Stimulated activated CD4-positive, alpha-beta T cell treated with anti-CD3 and anti-CD28 coated beads, Interleukin-1b, Interleukin-23, amount 100 ng/mL, for 1 hour (primary cell): ENCODE measurements at places on chromosomes 5 and 9.

DNA sequence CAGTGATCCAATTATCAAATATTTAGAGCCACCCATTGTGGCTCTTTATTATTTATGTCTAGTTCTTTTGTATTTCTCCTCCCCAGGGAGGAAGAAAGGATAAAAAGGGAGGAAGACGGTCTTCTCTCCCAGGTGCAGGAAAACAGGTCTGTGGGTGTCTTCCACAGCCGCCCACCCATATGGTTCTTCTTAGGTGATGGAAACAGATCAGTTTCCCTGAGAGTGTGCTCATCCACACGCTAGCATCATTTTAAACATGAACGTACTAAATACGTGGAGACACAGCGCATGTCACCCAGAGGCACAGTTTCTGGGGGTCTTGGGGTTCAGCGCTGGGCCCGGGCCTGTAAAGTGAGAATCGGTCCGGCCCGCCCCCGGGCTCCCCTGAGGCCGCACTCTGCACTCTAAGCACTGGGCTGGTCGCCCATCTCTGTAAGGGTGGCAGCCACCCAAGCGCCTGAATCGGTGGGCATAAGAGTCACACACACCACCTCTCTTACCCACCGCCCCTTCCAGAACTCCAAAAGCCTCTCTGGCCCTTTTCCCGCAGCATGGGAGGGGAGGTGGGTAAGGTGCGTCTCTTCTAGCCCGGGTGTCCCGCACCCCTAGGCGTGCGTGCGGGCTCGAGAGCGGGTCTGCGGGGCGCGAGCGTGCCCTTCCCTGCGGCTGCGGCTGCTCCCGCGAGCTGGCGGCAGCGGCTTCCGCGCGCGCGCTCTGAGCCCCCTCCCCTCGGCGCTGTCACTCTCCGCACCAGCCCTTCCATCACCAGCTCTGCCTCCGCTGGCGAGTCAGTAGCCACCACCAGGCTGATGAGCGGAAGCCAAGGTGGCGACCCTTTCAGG is 1.3 kb downstream of the PTCH1 start:
- no peak for DNase-seq

- DNase-seq = no peak
These were observed 173.8 kb downstream of the PCSK1 start for GRCh38 chr5:96259151-96259772.

- no peak for DNase-seq
These were observed 253.1 kb downstream of the TLR4 start for GRCh38 chr9:117957267-117957666.

GRCh38 chr5:167720676-167721260 is 570.7 kb upstream of the WWC1 start:
- DNase-seq = no peak

DNA sequence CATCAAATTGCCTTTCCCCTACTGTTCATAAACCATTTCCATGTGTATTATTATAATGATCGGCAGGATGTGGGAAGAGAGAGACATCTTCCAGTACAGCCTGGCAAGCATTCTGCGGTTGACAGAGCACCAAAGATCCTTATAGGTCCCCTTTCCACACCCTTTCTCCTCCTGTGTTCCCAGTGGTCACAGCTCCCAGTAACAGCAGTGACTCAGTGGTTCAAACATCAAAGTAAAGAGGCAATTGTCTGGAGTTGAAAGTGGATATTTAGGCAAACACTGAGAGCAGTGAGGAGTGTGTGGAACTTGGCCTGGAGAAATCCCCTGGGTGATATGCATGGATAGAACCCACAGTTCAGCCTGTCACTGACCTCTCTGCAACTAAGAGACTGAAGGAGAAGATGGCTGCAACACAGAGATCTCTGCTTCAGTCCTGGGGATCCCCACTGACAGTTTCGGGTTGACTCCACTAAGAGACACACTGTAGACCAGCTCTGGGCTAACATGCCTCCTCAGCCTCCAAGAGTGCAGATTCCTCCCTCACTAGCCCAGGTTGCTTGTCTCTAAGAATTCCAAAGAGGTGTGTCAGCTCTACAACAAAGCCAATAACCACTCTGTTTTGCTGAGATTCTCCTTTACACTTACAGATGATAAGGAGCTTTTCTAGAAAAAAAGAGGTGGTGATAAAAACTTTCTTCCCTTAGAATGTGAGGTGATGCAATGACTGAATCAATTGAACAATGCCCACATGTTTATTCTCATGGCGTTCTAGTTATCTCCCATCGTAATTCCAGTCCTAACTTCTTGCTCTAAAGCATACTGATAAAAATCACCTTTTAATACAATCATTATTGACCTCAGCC is 94.4 kb upstream of the IL6ST start:
- no peak for DNase-seq

DNA sequence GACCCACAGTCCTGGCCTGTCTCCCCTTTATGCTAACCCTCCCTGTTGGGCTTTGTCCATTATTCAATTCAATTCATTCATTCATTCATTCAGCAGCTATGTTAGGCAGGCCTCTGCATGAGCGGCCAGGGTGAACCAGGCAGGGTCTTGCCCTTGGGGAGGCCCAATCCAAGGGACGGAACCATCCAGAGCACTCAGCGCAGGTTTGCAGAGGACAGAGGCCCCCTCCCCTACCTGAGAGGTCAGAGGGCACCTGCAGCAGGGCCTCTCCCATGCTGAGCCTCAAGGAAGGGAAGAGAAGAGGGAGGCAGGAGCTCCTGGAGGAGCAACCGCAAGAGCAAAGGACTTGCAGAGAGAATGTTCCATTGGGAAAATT is 61.4 kb downstream of the C9orf50 start:
- DNase-seq = no peak

- DNase-seq = no peak
These were observed 21.1 kb upstream of the CPEB4 start for GRCh38 chr5:173866858-173867679.

DNA sequence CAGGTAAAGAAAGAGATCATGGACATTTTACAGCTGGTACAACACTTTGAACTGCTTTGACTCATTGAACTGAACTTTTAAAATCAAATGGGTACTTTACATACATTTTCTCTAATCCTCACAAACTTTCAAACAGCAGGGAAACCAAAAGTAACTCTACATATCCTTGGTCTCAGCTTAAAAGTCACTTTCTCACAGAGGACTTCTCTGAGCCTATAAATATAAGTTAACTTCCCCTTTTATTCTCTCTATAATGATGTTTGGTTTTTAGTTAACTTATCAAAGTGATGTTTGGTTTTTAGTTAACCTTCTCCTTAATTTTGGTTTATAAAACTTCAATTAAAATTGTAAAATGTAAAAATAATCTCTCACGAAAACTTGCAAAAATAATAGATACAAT is 209.8 kb downstream of the MCTP1 start:
- no peak for DNase-seq

GRCh38 chr5:72107131-72107900 is at the start of gene MAP1B:
Gene MAP1B, plus strand, starts transcription at chr5:72107475. Its CDS starts 57 bp downstream, at chr5:72107532.
- no peak for DNase-seq

- DNase-seq = no peak
These were observed 48.0 kb downstream of the DPYSL3 start for GRCh38 chr5:147461915-147462314.

GRCh38 chr5:174182111-174182510 is 136.6 kb downstream of the NSG2 start:
- no peak for DNase-seq

GRCh38 chr5:139315056-139315615 is 21.6 kb downstream of the MATR3 start:
- DNase-seq = no peak

DNA sequence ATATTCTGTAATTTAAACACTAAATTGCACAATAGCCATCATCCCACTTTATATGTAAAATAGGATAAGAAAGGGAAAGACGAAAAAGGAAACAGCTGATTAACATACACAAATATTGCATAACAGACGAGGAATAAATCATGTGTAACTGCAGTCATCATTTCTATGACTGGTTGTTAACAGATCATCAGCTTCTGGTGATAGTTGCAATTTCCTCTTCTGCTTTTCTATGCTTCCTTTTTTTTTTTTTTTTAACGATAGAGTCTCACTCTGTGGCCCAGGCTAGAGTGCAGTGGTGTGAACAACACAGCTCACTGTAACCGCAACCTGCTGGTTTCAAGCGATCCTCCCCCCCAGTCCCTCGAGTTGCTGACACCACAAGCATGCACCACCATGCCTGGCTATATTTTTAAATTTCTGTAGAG is 22.5 kb upstream of the JAKMIP2 start:
- no peak for DNase-seq

DNA sequence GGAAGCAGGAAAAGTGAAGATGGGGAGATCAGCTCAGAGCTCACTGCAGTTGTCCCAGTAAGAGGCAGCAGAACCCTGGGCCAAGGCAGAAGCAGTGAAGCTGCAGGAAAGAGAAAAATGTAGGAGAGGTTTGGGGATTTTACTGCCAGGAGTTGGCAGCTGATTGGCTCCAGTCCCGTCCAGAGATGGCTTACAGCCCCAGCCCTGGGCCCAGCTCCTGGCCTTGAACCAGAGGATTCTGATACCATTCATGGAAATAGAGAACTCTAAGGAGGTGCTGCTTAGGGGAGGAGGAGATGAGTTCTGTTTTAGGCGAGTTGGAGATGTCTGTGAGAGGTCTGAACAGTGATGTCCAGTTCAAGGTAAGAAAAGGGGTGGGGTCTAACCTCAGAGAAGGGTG is 4.6 kb downstream of the MORN5 start:
- DNase-seq = no peak

DNA sequence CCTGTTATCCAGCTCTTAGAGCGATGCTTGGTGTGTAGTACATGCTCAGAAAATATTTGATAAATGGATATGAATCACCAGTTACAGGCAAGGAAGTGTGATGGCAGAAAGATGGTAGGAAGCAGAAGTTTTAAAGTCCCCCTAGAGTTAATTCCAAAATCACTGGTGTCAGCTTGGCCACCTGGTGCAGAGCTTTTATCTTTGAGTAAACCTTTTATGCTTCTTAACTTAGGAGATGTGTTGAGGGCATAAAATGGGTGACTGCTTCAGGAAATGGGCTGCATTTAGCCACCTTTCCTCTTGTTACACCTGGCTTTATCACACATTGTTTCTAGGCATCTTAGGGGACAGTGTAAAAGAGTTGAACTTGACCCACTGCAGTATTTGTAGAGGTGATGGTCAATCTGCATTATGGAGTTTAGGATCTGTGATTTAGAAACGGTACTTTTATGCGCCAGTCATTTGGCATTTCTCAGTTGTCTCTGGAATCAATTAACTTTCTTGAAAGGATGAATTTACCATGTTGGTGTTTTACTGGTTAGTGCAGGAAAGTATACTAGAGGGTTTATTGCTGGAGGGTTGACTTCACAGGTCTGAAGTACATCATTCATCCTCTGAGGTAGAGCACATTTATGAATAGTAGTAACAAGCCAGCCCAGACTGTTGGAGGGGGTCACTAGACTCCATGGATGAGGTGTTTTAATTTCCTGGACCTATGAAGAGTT is 7.5 kb upstream of the FAM120AOS start:
- DNase-seq = no peak

DNA sequence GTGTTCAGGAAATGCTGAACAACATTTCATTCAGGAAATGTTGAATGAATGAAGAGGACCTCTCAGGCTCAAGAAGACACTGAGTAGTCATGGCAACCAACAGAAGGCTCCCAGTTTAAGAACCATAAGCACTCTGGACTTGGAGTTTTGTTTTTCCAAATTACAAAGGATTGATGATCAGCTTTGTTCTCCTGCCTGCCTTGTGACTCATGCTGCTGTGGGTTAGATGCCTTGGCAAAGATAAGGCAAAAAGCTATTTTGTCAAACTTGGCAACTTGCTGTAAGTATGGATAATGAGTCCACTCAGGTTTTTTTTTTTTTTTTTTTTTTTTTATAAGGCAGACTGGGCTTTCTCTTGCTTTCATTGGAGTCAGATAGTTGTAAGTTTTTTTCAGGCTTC is 365.0 kb downstream of the TMEM232 start:
- no peak for DNase-seq

DNA sequence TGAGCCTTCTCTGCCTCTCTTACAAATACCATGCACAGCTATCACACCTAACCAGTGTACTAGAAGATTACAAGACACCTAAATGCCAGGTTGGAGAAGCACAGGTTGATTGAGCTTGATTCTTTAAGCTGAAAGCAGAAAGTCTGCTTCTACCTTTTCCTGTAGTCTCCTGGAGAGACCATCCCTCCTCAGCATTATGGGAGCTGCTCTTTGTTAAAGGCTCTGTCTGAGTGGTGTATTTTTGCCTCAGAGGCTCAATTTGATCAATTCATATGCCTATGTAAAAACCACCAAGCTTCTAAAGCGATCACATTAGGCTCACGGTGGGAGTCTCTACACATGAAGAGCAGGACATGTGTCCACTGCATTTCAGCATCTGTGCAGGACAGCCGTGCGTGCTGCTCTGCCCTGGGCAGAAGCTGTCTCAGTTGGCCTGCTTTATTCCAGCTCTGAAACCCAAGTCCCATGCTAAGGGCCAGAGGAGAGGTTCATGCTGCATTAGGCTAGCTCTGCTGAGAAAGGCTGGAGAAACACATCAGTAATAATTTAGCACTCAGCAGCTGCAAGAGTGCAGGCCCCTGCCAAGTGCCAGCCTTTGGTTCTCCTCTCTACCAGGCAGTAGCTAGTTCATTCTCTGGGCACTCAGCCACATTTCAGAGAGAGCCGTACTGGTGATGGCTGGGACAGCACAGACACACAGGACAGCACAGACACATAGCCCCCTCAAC is 41.7 kb downstream of the TMEM167A start:
- DNase-seq = no peak

DNA sequence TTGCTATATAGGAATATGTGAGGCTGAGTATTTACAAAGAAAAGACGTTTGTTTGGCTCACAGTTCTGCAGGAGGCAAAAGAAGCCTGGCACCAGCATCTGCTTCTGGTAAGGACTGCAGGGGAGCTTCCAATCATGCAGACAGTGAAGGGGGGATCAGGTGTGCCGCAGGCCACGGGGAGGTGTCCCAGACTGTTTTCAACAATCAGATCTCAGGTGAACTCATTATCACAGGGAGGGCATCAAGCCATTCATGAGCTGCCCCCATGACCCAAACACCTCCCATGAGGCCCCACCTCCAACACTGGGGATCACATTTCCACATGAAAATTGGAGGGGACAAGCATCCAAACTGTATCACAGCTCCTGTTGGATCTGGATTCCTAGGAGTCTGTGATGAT is 30.4 kb upstream of the TRIM14 start:
- no peak for DNase-seq

GRCh38 chr5:6873359-6873758 is 160.1 kb downstream of the TENT4A start:
- DNase-seq = no peak

DNA sequence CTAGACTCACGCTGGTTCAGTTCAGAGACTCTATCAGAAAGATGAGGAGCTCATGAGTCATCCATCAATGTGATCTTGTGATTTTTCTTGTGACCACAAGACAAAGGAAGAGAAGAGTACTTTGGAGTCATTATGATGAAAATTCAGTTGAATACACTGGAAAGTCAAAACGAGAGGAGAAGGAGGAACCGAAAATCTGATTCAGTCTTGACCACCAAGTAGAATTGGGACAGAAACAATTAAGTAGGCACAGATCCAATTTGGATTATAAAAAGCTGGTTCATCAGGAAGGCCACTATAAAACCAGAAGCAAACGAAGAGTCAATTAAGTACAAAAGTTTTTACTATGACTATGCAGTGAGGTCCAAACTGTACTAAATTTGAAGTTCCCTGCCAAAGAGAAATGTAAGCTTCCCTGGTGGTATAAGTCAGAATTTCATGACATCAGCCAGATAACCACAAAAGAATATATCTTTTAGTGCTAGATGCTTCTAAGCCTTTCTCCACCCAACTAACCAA is 90.9 kb downstream of the THBS4 start:
- DNase-seq = no peak
